GF-D8 (cell line): ENCODE measurements at places on chromosomes 1 and 21.

DNA sequence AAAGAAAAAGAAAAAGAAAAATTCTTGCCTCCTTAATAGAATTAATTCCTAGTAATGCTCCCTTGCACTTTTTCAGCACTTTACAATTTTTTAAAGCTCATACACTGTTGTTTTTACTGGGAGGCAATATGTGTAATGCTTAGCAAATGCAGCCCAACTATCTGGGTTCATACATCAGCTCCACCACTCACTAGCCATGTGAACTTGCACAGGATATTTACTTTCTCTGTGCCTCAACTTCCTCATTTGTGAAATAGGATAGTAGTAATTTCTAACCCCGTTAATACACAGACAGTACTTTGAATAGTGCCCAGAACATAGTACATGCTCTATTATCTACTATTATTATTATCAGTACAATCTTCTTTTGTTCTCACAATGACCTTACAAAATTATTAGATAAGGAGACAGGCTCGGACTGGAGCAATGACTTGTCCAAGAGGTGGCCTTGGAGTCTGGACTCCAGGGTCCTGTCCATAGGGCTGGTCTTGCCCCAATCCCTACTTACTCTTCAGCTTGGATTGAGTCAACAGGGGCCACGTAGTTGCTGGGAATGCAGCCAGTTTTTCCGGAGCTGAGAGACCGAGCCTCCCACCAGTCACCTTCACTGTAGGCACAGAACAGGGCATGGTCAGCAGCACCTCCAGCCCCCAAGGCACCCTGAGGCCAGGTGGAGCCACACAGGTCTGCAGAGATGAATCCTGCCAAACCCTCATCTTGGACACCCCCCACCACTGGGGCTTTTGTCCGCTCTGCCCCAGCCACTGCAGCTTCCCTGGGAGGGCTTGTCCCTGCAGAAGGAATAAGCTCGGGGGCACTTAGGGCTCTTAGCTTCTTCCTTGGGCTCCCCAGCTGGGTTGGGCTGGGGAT lies 13.7 kb downstream of the FGR start:
- DNase-seq: no peak

DNA sequence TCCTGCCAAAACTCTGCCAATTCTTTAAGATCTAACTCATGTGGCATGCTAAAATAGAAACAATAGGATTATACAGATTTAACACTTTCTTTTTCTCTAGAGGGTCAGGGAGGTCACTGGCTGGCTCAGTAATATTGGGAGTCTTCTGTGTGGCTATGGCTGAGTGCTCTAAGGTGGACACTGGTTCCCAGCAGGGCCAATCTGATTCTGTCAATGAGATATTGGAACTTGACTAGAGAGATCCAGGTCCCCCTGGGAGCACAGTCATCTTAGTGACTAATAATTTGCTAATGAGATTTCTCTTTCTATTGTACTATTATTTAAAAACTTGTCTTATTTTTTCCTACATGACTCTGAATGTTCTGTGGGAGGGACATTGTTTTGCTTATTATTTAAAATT lies 69.1 kb upstream of the ZP4 start:
- DNase-seq: no peak

DNA sequence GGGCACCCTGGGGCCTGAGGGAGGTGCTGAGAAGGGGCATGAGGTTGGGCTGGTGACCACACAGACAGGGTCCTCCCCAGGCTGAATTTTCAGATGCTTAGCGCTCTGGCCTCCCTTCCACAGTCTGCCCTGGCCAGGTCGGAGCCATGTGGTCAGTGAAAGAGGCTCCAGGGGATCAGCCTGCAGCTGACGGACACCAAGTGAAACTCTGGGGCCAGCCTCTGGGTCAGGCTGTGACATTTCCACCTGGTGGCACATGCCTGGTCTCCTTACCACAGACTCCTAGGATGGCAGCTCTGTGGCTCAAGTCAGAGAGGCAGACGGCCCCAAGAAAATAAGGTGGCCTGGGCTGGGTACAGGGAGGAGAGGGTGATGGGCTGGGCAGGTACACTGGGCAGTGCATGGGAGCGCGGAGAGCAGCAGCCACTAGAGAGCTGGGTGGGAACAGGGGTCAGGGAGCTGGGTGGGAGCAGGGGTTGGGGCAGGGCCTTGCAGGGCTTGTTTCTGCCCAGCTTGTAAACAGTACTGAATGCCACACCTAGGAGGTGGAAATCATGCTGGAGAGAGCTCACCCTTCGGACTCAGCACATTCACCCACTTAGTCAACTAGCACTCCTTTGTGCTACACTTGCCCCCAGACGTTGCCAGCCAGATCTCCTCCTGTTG lies 20.7 kb upstream of the ADARB1 start:
- no peak for DNase-seq

DNA sequence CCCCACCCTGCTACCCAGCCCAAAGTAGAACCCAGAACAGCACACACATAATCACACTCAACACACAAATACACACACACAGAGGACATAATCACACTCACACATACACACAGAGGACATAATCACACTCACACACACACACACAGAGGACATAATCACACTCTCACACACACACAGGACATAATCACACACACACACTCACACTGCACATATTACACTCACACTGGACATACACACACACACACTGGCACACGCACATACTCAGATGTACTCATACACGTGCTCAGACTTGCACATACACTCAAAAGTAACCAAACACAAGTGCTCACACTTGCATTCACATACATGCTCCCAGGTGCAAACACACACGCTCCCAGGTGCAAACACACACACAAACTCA lies 54.3 kb upstream of the CAMK1G start:
- no peak for DNase-seq

GRCh38 chr1:17436380-17437174 lies 2.9 kb downstream of the RCC2 start:
- no peak for DNase-seq

DNA sequence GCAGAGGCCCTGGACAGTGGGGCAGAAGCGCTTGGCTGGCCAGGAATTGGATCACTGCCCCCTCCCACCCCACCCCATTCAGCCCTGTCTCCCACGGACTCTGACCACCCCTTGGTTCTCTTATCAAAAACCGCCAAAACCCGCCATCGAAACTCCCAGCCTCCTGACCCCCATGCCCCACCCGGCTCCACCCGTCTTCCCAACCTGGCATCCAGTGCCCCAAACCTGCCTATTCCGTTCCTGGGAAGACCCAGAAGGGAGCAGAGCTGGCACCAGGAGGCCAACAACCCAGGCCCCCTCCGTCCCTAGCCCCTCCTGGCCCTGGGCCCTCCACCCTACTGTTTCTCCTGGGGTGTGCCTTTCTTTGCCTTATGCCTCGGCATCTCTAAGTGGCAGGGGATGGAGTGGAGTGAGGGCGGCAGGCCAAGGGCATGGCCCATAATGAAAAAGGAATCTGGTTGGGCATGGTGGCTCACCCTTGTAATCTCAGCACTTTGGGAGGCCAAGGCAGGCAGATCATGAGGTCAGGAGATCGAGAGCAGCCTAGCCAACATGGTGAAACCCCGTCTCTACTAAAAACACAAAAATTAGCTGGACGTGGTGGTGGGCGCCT lies 16.5 kb upstream of the EPHA2 start:
- no peak for DNase-seq

- no peak for DNase-seq
These were observed 37.2 kb downstream of the EPHA2 start for GRCh38 chr1:16118706-16119105.

GRCh38 chr1:198919667-198920398 lies 281.0 kb downstream of the PTPRC start:
- no peak for DNase-seq

DNA sequence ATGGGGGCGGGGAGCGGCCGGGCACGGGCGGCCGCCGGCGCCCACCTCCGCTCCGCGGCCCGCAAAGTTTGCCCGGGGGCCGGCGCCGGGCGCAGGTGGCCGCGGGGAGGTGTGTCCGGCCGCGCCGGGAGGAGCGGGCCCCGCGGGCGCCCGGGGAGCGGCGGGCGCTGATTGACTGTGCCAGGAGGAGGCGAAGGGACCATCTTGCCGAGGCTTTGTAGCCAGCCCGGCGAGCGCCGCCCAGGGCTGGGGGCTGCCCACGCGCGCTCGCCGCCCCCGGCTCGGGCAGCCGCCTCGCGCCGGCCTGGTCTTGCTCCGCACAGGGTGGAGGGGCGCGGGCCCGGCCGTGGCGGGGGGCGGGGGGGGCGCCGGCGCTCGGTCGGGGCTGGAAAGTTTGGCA lies 432 bp downstream of the EPHB2 start:
- DNase-seq: no peak

DNA sequence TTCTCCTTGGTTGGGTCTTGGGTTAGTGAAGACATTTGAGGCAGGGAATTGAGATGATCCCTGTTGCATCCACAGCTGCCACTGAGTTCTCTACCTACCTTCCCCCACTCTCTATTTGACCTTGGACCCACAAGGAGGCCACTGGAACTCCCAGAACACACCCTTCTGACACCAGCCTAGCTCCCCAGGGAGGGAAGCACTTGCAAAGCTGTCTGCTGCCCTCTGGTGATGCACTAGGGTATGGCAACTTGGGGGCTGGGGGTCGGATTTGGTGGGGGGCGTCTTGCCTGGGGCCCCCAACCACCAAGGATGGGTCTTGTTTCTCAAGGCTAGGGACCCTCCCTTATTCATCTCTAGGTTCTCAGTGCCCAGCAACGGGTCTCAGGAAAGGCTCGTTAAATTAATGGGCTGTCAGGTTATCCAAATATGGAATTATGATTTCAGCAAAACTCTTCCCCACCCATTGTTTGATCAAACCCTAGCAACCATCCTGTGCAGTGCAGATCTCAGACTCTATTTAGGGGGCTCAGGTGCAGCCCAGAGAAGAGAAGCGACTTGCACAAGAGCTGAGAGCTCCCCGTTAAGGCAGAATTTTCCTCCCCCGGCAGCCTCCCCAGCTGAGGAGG lies 177.8 kb upstream of the KLHDC7A start:
- no peak for DNase-seq

DNA sequence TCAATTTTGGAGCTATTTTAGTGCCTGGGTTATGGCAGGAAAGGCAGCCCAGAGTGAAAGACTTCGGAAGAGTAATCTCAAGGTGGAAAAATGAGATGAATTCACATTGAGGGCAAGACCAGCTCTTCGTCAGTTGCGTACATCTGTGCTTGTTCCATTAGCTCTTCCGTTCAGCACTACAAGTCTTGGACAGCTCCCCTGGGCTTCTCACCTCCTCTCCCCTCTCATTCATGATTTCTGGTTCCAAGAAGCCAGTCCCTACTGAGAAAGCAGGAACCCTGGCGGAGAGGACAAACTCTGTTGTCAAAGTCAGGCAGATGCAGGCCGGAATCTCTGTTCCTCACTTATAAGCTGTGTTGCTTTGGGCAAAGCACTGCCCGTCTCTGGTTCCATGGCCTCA lies 76.5 kb downstream of the ACTL8 start:
- no peak for DNase-seq

DNA sequence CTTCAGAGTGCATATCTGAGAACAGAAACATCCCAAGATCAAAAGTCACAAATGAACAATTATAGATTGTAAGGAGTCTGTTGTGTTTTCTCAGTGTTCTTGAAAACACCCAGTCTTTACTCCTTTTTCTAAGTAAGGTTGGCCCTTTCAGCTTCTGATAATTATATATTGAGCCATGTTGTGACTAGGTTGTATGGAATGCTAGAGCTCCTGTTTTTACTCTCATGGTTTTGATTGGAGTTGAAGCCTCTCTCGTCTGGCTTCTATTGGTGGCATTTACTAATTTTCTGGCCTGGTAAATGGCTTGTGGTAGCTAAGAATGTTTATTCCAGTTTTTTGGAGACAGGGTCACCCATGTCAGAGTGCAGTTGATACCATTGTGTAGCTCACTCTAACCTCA lies 84.7 kb downstream of the NDUFS5 start:
- DNase-seq: no peak

GRCh38 chr1:232252546-232253118 lies 377.3 kb downstream of the SIPA1L2 start:
- DNase-seq: no peak

GRCh38 chr1:63442141-63442475 lies 74.7 kb downstream of the ALG6 start:
- DNase-seq: no peak

DNA sequence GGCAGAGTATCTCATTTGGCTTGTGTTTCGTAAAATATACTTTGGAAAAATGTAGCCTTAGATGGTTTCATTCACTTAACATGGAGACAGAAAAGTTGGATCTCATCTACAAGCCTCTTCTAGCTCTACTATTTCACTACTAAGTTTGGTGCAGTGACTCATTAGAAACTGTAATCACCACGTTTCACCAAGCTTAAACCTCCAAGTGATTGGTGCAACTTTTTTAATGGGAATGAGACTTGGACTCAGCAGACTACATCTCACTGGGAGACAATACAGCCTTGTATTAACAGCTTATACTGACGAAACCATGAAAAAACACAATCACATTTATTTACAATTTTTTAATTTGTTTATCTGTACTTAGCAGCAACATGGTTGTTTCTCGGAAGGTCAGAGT lies 29.9 kb upstream of the NRIP1 start:
- DNase-seq: no peak
